ENCODE measurements at places on chromosomes 3 and 15. TPM values are rescaled to one million over a fixed set of nuclear protein-coding genes. Genes with fewer than 3 reads are reported as not detected.

- DNase-seq = no peak
Observed at GRCh38 chr3:13251166-13251903, 168.8 kb downstream of the NUP210 start.

DNA sequence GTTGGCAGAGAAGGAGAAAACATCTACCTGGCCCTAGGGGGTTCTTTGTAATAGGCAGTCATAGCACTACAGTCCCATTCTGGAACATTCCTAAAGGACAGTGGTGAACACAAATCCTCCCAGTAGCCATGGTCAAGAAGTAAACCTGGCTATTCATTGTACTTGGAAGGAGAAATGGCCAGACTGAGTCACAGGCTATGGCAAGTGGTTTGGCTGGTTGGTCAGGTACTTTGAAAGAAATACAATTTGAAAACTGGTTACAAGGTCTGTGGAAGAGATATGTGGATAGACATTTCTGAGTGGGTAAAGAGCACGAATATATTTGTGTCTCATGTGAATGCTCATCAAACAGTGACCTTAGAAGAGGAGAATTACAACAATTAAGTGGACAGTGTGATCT, 33.0 kb upstream of the FAN1 start:
- no peak for DNase-seq

DNA sequence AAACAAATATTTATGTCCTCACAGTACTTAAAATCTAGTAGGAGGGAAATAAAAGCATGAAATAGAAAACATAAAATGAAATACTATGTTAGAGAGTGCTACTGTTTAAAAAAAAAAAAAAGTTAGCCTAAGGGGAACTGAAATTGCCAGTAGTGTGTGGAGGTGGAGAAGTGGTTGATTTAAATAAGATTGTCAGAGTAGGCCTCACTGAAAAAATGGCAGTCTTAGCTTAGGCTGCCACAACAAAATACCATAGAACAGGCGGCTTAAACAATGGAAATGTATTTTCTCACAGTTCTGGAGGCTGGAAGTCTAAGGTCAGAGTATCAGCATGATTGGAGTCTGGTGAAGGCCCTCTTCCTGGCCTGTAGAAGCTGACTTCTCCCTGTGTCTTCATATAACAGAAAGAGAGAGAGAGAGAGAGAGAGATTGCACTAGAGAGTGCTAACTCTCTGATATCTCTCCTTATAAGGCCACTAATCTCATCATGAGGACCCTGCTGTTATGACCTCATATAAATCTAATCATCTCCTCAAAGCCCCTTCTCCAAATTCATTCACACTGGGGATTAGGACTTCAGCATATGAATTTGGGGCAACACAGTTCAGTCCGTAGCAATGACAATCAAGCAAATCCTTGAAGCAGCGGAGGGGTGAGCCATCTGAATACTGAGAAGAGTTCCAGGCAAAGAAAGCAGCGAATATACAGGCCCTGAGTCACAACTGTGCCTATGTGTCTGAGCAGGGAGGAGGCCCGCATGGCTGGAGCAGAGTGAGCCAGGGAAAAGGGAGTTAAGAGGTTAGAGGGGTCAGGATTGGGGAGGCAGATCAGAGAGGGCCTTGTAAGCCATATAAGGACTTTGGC, 23.6 kb upstream of the LRRC34 start:
- no peak for DNase-seq

- DNase-seq = no peak
Observed at GRCh38 chr3:13203398-13204176, 130.4 kb upstream of the IQSEC1 start.

DNA sequence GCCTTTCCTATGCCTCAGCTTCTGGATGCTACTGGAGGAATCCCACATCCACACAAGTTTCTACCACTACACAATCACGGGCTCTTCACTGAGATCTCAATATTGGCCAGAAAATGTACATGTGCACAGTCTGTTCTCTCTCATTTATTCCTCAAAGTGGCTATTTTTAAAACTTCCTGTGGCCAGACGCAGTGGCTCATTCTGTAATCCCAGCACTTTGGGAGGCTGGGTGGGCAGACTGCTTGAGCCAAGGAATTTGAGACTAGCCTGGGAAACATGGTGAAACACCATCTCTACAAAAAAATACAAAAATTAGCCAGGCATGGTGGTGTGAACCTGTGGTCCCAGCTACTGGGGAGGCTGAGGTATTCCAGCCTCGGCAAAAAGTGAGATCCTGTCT, 91.4 kb upstream of the PRTG start:
- no peak for DNase-seq

DNA sequence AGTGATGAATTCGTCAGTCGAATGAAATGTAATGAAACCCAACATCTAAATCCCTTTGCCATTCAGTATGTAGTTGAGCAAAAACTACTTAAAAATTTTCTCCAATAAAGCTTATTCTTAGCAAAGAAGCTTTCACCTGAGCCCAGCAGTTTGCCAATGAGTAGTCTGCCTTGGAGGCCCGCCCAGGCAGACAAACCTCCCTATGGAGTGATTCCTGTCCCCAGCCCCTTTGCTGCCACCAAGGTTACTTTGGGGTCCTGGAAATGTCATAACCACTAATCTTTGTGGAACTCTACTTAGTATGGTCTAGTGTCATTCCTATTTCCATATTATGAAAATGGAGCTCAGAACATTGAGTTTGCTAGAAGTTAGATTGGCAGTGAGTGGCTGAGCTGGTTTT, 12.1 kb downstream of the UBAP1L start:
- DNase-seq = no peak

The PAQR9 gene
- total RNA-seq = 0.06 TPM

The RETNLB gene
- not detected for total RNA-seq

The ACKR2 gene
- total RNA-seq = not detected

Data from G401 (cell line).